ENCODE measurements at places on chromosomes 7 and 10.

GRCh38 chr10:77334501-77334900, 303.1 kb downstream of the KCNMA1 start:
- DNase-seq: no peak

DNA sequence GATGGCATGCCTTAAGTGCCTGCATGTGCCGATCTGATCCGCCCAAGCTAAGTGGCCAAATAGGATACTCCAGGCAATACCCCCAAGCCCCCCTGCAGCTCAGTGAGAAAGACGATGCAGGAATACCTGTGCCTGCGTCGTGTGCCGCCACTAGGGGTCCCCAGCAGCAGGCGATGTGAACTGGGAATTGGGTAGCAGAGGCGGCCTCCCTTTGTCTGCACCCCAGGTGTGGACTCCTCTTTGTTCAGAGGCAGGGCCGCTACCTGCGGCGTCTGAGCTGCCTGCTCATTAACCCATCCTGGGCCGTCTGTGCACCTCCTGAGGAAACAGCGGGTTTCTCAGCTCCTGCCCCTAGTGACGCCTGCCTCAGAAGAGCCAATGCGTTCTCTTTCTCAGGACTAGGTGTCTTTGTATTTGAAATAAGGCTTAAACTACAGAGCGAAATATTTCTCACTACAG, 4.8 kb upstream of the CHN2 start:
- DNase-seq: peak; percentile 22

DNA sequence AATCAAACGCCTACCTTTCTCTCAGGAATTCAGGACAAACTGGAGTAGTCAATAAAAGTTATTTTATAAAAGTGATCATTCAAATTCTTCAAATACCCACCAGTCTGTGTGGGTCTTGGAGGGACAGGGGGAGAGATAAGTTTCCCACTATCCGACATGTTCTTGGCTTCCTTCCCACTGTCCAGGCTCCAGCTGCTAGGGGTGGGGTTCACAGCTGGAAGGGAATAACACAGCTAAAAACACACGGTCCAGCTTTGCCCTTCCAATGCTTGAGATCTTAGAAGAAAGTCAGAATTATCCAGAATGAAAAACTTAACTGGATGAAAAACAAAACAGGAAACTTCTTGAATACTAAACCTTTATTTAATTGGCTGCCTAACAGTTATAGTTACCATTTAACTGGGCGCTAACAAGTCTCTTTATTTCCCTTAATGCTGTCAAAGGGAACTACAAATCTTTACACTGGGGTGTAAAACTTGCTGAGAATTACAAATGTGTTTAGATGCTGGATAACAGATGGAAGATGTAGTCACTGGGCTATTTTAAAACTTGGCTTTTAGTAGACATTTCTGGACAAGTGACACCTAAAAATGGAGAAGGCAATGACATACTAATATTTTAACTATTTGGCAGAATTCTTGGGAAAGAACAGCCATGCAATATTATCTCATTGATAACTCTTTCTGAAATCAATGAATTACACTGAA, 172.8 kb upstream of the IMMP2L start:
- DNase-seq: no peak

GRCh38 chr7:45007571-45008328, 7.7 kb downstream of the CCM2 start:
- no peak for DNase-seq

DNA sequence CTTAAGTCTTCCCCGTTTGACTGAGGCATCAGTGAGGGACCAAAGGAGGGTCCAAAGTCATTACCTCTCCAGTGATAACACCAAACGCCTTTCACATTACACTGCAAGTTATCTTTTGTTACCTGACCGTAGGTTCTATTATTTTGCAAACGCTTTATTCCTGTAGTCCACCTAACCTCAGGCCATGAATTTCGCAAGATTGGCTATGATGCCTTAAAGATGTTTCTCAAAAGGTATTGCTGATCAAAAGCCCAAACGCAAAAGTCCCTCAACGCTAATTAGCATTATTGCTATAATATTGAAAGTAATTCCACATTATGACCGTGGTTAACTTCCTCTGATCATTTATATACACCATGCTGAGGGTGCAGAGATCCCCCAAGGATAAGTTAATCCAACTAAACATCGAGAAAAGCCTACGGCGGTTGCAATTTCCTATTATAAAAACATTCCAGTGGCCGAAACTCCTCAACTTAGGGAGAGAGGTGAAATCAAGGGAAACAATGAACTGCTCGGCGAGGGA, 649 bp downstream of the DNA2 start:
- peak; percentile 28 for DNase-seq

DNA sequence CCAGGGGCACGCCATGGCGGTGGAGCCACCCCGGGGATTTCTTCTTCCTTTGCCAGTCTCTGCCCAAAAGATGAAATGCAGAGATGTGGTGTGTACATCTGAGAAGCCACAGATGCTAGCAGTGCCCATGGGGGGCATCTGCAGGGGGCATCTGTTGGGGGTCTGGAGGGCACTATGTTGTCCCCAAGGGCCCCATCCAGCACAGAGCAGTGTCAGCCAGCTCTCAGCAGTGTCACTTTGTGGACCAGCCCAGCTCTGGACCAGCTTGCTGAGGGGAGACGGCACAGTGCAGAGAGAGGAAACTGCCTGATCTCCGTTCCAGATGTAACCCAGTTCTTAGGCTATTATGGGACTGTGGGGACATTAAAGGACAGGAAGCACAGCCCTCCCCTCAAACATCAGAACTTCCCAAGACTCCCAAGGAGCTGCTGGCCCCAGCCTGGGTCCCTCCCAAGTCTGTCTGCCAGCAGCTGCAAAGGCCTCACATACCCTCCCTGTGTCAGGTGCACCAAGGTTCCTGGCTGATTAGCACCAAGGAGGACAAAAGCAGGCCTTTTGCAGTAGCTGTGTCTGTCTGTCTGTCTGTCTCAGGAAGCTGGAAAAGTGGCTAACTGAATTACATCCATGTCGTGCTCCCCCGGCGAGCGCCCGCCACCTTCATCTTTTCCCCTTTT, 536.5 kb downstream of the PTPRN2 start:
- DNase-seq: no peak

All from OCI-LY7 (cell line).